Esophagus muscularis mucosa (tissue), 4 donors: ENCODE measurements at places on chromosomes 12 and 14. TPM values are rescaled to one million over a fixed set of nuclear protein-coding genes. Genes with fewer than 3 reads are reported as not detected.

DNA sequence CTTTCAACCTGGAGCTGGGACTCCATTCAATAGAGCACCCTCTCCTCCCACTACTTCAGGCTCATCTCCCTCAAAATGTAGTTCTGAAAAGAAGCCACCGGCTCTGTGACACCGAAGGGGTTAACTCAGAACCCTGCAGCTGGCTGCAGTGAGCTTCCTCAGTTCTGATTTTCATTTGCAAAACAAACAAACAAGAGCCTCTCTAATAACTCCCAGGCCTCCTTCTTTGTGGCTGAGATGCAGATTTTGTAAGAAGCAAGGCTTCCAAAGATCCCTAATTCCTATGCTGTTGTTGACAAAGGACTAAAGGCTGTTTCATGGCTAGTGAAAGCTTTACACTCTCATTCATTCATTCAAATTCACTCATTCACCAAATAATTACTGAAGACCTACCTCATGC lies 333.4 kb upstream of the TBX3 start:
- DNase-seq = no peak

The FZD10 gene
- 1.1 TPM for total RNA-seq

GRCh38 chr12:128976120-128976738 lies 123.0 kb downstream of the GLT1D1 start:
- no peak for DNase-seq

The P2RX2 gene
- 3.8 TPM for total RNA-seq

DNA sequence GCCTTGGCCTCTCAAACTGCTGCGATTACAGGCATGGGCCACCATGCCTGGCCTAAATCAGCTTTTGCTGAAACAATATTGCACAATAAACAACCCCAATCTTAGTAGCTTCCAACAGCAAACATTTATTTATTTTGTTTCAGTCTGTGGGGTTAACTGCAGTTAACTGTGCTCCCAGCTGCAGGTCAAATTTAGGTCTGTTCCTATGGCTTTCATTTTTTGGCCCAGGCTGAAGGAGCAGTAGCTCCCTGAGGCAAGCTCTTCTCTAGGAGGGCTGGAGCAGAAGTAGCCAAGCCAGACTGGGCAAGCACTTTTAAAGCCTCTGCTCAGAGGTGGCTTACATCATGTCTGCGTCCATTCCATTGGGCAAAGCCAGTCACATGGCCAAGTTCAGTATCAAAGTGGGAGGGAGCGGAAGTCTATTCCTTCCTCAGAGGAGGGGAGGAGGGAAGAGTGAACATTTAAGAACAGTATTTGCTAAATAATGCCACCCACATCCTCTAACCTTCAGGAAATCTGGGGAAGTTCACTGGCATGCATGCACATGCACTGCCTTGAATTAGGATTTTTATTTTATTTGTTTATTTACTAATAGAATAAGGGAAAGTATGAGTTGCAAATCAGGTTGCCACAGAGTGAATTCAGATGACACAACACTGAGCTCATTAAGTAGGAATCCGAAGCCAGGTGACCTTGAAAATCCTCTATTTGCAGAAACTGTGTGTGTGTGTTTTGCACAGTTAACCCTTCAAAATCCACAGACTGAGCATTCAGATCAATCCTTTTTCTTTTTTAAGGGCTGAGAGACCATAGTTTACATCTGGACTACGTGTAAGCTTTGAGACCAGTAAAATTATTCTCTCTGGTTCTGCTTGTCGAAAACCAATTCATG lies 122.0 kb upstream of the SEL1L start:
- DNase-seq = no peak

The GZMB gene
- not detected for total RNA-seq

- no peak for DNase-seq
Observed at GRCh38 chr14:106308839-106309389, 782.5 kb downstream of the TMEM121 start.

The NDUFA12 gene
- total RNA-seq = 123 TPM

The PPTC7 gene
- total RNA-seq = 36.6 TPM

The ESR2 gene
- not detected for total RNA-seq

DNA sequence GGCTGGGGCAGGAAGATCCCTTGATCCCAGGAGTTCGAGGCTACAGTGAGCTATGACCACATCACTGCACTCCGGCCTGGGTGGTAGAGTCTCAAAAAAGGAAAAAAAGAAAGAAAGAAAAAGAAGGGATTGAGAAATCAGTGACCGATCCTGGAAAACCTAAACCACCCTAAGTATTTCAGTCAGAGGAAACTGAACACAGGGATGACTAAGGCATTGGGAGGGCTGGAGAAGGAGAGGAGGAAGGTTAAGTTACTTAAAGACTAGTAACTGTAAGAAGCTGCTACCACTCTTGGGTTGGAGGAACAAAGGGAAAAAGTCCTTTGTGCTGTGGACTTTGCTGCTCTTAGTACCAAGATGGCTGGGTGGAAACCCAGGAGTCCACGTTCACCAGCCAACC lies 10.6 kb downstream of the HHIPL1 start:
- DNase-seq = no peak

DNA sequence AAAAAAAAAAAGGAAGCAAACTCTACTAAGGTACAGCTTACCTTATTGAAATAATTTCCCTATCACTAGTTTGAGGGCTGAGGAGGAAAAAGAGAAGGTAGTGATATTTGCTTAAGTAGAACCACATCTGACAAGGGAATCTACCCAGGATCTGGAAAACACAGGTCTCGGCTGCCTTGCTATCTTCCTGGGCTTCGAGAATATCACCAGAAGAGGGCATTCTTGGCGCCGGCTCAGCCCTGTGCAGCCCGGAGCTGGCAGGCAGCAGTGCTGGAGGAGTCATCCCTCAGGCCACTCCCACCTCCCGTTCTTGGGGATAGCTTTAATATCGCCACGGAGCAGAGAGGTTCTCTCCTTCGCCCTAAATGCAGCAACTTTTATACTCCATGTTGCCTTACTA lies 1181.2 kb downstream of the VRK1 start:
- no peak for DNase-seq

The CMA1 gene
- not detected for total RNA-seq

The SVOP gene
- 0.06 TPM for total RNA-seq

The PPM1H gene
- total RNA-seq = 0.83 TPM

GRCh38 chr12:87227162-87227561 lies 802.0 kb downstream of the C12orf50 start:
- DNase-seq = no peak

The ISM2 gene
- total RNA-seq = not detected

The KRT85 gene
- total RNA-seq = not detected

- DNase-seq = no peak
Observed at GRCh38 chr12:130968611-130969010, 14.9 kb downstream of the ADGRD1 start.

DNA sequence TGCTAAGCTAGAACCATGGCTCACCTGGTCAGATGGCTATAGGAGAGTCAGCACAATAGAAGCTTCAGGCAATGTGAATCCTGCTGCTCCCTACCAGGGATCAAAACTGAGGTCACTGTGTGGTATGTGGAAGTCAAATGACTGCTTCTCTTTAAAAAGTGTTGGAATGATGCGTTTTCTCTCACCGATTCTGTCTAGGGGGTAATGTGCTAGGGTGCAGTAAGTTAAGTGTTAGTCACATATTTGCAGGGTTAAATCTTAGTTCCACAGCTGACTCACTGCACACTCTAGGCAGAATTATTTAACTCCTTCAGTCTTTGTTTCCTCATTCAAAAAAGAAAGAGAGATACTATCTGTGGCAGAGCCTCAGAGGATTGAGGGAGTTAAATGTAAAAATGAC lies 696.6 kb downstream of the DIO2 start:
- no peak for DNase-seq

The SUSD6 gene
- 89.5 TPM for total RNA-seq

DNA sequence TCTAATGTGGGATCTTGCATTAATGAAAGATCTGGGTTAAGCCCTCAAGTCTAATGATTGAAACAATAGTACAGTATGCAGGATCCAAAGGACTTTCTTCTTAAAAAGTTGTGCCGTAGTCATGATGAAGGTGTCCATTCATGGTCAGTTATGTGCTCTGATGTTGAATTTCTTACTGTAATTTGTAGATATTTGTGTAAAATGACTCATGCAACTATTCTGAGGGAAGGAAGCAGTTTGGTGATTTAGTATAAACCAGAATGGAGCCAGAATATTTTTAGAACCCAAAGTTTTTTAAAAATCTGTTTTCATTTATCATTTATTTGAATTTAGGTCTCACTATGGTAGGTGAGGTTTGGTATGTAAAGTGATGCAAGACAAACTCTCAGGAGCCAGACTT lies 151.2 kb downstream of the AKAP6 start:
- no peak for DNase-seq

The TDP1 gene
- 7.5 TPM for total RNA-seq

The MAGOHB gene
- 11.1 TPM for total RNA-seq

The TC2N gene
- total RNA-seq = 22.2 TPM

GRCh38 chr14:101581806-101582205 lies 20.5 kb downstream of the DIO3 start:
- no peak for DNase-seq

The A2M gene
- 271 TPM for total RNA-seq

The PZP gene
- 0.06 TPM for total RNA-seq

DNA sequence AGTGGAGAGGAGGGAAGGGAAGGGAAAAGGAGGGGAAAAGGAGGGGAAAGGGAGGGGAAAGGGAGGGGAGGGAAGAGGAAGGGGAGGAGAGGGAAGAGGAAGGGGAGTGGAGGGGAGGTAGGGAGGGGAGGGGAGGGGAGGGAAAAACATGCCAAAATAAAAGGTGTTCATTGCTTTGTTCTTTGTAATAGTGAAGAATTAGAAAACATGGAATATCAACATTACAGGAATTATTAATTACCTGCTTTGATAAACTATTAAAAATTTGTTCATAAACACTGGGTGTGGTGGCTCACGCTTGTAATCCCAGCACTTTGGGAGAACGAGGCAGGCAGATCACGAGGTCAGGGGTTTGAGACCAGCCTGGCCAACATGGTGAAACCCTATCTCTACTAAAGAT lies 579.2 kb downstream of the MED13L start:
- no peak for DNase-seq

- no peak for DNase-seq
Observed at GRCh38 chr14:73276836-73277235, 39.5 kb downstream of the PAPLN start.

The EML1 gene
- 108 TPM for total RNA-seq

DNA sequence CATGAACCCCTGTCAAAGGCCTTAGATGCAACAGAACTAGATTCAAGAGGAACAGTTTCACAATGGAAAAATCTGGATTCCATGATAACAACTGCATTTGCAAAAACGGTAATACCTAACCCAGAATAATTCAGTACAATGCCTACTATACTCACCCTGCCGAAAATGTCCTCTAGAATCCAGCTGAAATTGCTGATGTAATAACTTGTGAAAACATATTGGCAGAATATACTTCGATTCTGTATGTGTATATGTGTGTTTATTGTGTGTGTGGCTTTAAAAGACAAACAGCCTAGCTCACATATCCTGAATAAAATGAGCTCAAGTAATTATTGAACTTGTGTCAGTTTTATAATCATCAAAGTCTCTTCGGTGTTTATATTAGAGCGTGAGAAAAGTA lies 46.0 kb downstream of the PHLDA1 start:
- DNase-seq = no peak

DNA sequence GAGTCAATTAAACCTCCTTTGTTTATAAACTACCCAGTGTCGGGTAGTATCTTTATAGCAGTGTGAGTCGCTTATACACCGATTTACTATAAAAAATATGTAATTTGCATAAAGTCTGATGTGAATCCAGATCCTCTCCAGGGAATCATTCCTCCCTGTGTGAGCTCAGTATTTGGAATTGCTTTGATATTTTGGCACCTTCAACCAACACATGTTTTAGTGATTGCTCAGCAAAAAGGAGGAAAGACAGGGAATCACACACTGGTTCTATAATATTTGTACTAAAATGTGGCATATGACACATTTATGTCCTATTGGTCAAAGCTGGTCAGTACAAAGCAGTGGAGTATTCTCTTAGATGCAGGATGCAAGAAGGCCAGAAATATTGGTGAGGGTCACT lies 703.9 kb upstream of the ATXN7L3B start:
- DNase-seq = no peak

DNA sequence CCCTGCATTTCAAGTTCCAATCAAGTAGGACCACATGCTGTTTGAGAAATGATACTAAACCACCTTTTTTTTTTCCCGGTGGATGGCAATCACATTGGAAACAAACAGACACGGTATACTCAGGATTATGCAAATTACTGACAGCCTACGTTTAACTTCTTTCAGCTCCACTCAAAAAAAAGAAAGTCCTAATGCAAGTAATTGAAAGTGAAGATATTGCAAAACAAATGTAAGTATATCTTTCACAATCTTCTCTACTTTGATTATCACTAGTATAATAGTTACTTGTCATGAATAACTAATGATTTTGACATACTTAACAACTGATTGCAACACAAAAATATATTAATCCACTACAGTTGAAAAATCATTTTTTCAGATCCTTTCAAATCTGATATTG lies 2.6 kb upstream of the OSBPL8 start:
- no peak for DNase-seq

- DNase-seq = no peak
Observed at GRCh38 chr12:103310546-103311270, 185.1 kb downstream of the C12orf42 start.

- no peak for DNase-seq
Observed at GRCh38 chr12:112325622-112326207, 56.5 kb downstream of the HECTD4 start.

- DNase-seq = no peak
Observed at GRCh38 chr14:82626156-82627066, 1092.8 kb upstream of the SEL1L start.

The SPX gene
- total RNA-seq = 0.66 TPM

GRCh38 chr14:100643426-100643825 lies 56.2 kb upstream of the BEGAIN start:
- no peak for DNase-seq

- DNase-seq = no peak
Observed at GRCh38 chr12:5505116-5505515, 73.2 kb downstream of the NTF3 start.
